Neural crest cell (in vitro differentiated cells): ENCODE measurements at places on chromosomes 12 and 14.

DNA sequence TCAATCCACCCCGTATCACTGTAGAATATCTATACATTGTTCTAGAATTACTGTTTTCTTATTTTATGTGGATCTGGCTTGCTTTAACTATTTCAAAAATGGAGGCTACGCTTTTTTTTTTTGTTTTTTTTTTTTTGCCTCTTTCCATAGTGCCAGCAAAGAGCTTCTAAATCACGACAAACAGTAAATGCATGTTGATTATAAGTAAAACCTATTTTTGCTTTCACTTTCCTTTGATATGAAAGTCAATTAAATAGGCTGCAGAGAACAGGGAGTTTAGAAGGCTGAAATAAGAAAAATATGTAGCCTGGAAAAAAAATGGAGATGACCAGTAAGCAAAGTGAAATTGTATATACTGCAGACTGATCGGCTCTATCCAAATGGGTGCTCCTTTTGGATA is 112.3 kb upstream of the AMIGO2 start:
- no peak for DNase-seq

DNA sequence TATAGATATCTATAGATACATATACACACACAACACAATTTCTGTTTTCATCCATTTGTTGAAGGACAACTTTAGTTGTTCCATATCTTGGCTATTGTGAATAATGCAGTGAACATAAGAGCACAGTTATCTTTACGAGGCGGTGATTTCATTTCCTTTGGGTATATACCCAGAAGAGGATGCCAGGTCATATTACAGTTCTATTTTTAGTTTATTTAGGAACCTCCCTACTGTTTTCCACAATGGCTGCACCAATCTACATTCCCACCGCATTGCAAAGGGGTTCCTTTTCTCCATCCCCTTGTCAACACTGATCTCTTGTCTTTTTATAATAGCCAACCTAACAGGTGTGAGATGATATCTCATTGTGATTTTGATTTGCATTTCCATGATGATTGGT is 143.4 kb upstream of the ARHGAP5 start:
- DNase-seq = no peak

GRCh38 chr12:82789674-82790073 is 103.0 kb downstream of the TMTC2 start:
- no peak for DNase-seq

- DNase-seq = no peak
Observed at GRCh38 chr12:11782914-11783420, 133.5 kb downstream of the ETV6 start.

GRCh38 chr12:110737532-110737931 is 5.2 kb downstream of the PPP1CC start:
- no peak for DNase-seq

GRCh38 chr12:31491841-31492598 is 98.9 kb downstream of the DENND5B start:
- no peak for DNase-seq

DNA sequence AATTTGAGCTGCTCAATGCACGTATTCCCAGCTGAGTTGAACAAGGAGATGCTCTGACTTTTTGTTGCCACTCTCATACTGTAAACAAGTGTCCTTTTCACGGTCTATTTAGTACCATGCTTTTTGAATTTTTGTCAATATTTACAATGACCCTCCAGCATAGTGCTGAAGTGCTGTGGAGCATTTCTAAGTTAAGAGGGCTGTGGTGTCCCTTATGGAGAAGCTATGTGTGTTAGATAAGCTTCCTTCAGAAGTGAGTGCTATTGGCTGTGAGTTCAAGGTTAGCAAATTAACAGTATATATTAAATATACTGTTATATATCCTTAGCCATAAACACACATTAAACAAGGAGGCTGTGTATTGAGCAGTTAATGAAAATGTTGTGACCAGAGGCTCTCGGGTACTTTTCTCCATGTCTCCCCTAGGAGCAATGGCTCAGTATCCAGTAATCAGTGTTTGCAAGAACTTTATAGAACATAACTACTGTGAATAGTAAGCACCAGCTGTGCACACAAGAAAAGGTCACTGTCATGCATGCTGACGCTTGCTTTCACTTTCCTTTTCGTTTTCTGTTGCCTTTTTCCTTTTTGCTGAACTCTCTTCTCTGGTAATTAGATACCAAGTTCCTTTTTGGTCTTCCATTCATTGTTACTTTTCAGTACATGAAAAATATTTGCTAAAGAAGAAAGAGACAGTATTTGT is 187.2 kb upstream of the NEDD1 start:
- no peak for DNase-seq

GRCh38 chr12:116420227-116420880 is 138.8 kb upstream of the MAP1LC3B2 start:
- no peak for DNase-seq
